ENCODE measurements at places on chromosomes 1 and 21. TPM values are rescaled to one million over a fixed set of nuclear protein-coding genes. Genes with fewer than 3 reads are reported as not detected.

Gene LCE1F
- total RNA-seq: not detected

Gene TMEM51
- 0.73 TPM for total RNA-seq

Gene NPHS2
- not detected for total RNA-seq

Gene OR2L3
- not detected for total RNA-seq

Gene ARTN
- total RNA-seq: not detected

Gene PGLYRP4
- not detected for total RNA-seq

Gene HCN3
- total RNA-seq: 0.71 TPM

Gene SLAMF9
- not detected for total RNA-seq

Gene SPATA17
- total RNA-seq: not detected

Gene SMYD3
- total RNA-seq: 7.2 TPM

Gene TFF1
- not detected for total RNA-seq

Gene PM20D1
- total RNA-seq: not detected

Gene ASAP3
- total RNA-seq: 83.5 TPM

Gene S100A4
- total RNA-seq: 185 TPM

GRCh38 chr1:30616759-30617158, 106.6 kb downstream of the MATN1 start:
- DNase-seq: no peak

- no peak for DNase-seq
Observed at GRCh38 chr1:91015794-91016550, 5.9 kb downstream of the ZNF644 start.

GRCh38 chr1:65265651-65266351, 43.5 kb upstream of the DNAJC6 start:
- DNase-seq: no peak

GRCh38 chr1:150293433-150294253, at the start of gene MRPS21:
MRPS21 (plus strand) TSS chr1:150293861; CDS start chr1:150294367, 506 bp downstream.
- DNase-seq: peak; percentile 86

DNA sequence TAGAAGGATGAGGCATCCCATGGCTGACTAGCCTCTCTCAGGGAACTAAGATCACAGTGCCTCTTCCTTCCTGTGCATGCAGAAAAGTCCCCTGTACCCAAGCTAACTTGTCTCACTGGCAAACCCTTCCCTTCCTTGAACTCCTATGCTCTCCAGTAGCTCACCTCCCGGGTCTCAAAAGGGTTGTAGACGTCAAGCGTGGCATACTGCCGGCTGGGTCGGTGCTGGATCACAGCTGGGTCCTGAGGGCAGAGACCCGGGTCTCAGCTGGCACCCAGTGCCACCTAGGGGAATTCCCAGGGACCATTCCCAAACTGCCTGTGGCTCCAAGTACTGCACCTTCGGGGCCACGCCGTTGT, 688 bp downstream of the SCAMP3 start:
- DNase-seq: no peak

DNA sequence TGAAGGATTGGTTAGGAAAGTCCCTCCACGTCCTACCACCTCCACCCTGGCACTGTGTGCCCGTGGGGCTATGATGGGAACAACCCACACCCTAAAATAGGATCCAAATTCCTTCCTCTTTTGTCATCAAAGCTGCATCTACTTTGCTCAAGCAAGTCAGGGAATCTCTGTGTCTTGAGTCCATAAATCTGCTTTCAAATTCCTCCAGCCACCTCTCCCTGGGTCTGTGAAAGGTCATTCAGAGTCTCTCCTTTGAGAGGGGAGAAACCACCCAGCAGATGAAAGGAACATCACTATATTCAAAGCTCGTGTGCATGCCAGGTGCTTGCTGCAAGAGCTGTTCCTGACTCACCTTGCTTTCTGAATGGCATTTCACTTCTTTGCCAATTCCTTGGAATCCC, 243.6 kb downstream of the TM2D1 start:
- no peak for DNase-seq

- no peak for DNase-seq
Observed at GRCh38 chr1:41765152-41765551, 153.6 kb downstream of the HIVEP3 start.

- no peak for DNase-seq
Observed at GRCh38 chr21:35096959-35097358, 47.9 kb upstream of the RUNX1 start.

- no peak for DNase-seq
Observed at GRCh38 chr21:25974964-25975363, 195.6 kb downstream of the APP start.

GRCh38 chr1:23980728-23981070, 572 bp upstream of the SRSF10 start:
- DNase-seq: no peak

- no peak for DNase-seq
Observed at GRCh38 chr1:41456847-41457540, 27.5 kb downstream of the EDN2 start.

GRCh38 chr21:34836103-34836932, 167.5 kb downstream of the CLIC6 start:
- peak; percentile 84 for DNase-seq

- DNase-seq: no peak
Observed at GRCh38 chr1:98078596-98078995, 157.8 kb upstream of the DPYD start.

DNA sequence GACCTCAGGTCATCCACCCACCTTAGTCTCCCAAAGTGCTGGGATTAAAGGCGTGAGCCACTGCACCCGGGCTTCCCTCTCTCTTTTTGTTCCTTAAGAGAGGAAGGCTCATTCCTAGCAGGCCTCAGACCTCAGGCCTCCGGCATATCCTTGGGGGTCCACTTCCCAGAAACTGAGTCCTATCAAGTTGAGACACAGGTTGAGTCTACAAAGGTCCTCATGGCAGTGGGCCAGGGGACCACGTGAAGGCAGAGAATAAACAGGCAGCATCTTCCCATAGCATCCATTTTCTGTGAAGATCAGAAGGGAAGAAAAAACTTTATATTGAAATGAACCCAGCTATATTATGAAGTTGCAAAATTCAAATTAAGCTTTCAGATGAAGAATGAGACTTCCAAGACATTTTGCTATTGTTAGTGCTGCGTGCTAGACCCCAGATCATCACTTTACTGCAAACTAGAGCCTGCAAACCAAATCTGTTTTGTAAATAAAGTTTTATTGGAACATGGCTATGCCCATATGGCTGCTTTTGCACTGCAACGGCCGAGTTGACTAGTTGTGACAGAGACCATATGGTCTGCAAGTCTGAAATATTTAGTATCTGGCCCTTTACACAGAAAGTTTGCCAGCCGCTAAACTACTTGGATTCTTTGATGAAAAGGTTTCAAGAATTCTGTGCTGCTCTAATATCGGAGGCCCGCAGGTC, 3.5 kb upstream of the CELA2A start:
- DNase-seq: no peak

- DNase-seq: no peak
Observed at GRCh38 chr1:37240897-37241296, 206.6 kb upstream of the GRIK3 start.

GRCh38 chr1:156204686-156205085, 8.1 kb upstream of the PMF1 start:
- DNase-seq: no peak

- DNase-seq: peak; percentile 24
Observed at GRCh38 chr1:39609618-39610331, 29.7 kb downstream of the HEYL start.

DNA sequence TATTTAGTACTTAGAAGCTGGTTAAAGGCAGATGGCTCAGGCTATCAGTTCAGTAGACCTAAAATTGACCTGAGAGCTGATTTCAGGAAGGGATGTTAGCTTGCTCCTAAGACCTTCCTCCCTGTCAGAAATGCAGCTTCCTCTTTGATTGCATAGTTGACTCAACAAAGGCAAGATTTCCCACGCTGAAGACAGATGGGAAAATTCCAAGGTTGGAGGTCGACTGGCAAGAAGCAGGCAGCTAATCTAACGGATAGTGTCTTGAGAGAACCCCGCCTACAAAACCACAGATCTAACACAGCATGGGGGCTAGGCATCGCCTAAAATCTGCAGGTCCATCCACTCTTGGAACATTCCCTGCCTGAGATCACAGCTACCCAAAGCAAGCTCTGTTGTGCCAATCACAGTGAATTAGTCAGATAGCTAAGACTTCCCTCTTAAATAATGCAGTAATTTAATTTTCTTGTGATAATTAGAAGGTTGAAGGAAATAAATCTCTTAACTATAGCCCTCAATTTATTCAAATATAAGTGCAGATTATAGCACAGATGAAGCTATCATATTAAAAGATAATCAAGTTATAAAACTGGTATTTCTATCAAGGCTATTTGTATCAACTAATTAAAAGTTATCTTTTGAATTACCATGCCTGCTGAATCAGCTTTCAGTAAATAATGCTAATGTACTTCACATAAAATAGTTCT, 357.8 kb upstream of the SGIP1 start:
- no peak for DNase-seq

GRCh38 chr1:115192200-115192767, 103.0 kb upstream of the TSPAN2 start:
- peak; percentile 56 for DNase-seq

GRCh38 chr1:179794669-179795068, 51.6 kb downstream of the FAM163A start:
- DNase-seq: no peak

GRCh38 chr1:230068621-230068873, 1.5 kb downstream of the GALNT2 start:
- DNase-seq: no peak

DNA sequence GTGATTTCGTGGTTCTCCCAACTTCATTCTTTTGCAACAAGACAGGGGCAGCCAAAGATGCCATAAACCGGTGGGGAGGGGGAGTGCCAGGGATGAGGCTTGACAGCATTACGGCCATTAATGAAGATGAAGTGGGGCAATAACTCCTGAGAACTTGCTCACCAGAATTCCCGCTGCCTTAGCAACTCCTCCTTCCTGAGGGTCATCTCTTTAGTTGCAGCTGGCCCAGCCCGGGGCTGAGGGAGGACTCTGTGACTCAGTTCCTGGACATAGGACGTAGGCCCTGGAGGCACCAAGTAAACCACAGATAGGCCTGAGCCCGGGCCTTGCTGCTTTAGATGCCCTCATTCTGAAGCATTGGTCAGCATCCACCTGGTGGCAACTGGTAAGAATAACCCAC, 330.2 kb downstream of the RRAGC start:
- DNase-seq: no peak

- DNase-seq: no peak
Observed at GRCh38 chr1:231519166-231519565, 9.3 kb upstream of the TSNAX start.

DNA sequence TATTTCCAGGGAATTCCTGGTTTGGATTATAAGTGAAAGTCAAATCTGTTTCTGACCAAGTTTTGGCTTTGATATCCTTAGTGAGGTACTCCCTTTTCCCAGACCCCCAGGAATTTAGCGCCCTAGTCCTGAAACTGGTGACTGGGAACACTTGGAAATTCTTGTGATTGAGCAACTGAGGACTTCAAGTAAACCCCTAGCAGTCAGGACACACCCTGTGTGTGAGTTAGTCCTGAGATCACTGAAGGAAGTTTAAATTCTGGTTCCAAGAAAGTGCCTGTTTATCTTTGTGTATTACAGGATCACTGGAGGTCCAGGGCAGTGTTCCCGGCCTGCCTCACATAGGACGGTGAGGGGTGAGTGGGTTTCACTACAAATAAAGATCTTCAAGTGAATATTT, 95.1 kb upstream of the F3 start:
- DNase-seq: no peak

DNA sequence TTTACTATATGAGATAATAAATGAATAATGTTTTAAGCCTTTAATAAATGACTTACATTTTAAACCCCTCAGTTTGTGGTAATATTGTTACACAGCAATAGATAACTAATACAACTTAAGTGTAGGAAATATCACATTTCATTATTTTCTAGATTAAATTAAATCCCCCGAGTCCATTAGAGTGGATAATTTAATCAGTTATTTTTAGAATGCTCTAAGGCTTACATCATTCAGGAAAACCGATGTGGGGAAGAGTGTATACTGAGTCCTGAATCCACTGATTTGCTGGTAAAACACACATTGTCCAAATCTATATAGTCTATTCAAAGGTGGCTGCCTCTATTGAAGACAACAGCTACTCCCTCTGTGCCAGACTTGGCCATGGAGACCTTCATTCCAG, 35.7 kb upstream of the DOCK7 start:
- no peak for DNase-seq

DNA sequence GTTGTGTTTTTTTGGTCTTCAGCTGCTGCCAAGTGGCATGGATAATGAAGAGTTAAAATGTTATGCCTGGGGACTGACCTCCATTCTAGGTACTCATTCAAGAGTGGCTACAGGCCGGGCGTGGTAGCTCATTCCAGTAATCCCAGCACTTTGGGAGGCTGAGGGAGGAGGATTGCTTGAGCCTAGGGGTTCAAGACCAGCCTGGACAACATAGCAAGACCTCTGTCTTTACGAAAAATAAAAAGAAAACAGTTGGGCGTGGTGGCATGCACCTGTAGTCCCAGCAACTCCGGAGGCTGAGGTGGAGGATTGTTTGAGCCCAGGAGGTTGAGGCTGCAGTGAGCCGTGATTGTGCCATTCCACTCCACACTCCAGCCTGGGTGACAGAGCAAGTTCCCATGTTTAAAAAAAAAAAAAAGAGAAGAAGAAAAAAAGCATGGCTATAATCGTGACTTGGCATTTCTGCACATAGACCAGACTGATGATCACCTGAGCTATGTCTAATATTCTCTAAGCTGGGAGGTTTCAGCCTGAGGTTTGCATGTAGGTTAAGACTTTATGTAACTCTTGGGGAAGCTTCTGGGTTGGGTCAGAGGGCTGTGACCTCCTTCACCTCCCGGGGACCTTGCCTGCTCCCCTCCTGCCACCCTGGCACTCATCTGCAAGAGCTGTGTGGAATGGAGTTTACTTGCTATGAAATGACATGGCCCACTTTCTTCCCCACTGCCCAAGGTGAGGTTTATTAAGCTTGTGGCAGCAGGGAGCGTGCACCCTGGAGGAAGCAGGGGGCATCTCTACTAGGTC, 51.3 kb downstream of the DHRS3 start:
- DNase-seq: no peak

- no peak for DNase-seq
Observed at GRCh38 chr1:175560192-175560591, 183.2 kb downstream of the TNR start.

DNA sequence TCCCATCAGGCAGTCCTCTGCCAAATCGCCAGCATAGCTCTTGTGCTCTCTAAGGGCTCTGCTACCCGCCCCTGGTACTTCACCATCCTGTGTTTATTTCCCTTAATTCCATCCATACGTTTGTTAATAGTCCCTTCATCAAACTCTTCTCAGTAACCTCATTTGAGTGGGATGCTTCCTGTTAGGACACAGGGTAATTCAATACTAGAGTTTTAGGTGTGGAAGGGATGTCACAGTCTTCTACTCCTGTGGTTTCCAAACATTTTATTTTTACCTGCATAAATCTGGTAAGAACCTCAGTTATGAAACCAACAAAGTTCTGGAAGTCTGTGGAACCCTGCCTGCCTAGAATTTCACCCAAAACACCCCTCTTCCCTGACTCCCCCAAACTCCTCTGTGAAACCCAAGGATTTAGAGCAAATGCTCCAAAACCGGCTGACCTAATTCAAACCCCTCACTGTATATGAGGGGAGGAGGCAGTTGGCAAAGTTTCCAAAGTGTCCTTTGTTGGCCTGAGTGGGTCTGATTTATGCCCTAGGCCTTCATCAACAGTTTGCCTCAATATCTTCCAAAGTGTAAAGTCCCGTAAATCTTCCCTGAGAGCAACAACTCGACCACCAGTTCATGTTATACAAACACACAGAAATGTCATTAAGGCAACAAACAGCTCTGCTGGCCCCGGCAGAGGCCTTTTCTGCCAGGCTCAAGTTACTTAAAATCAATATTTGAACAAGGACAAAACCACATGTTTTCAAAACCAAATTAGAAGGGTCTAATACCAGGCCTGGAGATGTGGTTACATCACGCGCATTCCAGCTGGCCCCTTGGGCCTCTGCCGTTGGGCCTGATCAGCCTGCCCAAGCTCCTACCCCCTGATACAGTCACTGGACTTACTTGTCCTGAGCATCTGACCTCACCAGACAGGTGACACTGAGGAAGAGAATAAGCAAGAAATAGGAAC, 82.4 kb upstream of the FGGY start:
- no peak for DNase-seq

Measured in gastrocnemius medialis (tissue), 4 donors.